ENCODE measurements at places on chromosomes 5 and 9.
A peak's percentile ranks its signal among the peaks of the same experiment; 100 is the strongest.

GRCh38 chr5:138077064-138077696, 6.7 kb upstream of the WNT8A start:
- DNase-seq: peak; percentile 72

- no peak for DNase-seq
Observed at GRCh38 chr9:94967482-94967881, 241.0 kb downstream of the AOPEP start.

DNA sequence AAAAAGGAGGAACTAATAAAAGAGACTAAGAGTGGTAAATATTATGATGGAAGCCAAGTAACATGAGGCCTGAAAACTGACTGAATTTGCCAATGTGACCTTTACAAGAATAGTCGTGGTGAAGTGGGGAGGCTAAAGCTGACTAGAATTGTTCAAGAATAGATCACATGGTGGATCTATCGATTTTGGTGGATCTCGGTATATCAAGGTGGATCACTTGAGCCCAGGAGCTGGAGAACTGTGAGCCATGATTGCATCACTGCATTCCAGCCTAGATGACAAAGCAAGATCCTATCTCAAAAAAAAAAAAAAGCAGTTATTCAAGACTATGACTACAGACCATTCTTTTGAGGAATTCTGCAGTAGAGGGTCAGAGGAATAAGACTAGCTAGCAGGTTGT, 15.1 kb downstream of the ERMP1 start:
- DNase-seq: peak; percentile 79

GRCh38 chr9:114372921-114373448, 14.8 kb downstream of the AKNA start:
- DNase-seq: no peak

GRCh38 chr9:4654084-4654483, 8.0 kb upstream of the PLPP6 start:
- no peak for DNase-seq

GRCh38 chr9:84322828-84323227, 17.7 kb downstream of the SLC28A3 start:
- peak; percentile 77 for DNase-seq

DNA sequence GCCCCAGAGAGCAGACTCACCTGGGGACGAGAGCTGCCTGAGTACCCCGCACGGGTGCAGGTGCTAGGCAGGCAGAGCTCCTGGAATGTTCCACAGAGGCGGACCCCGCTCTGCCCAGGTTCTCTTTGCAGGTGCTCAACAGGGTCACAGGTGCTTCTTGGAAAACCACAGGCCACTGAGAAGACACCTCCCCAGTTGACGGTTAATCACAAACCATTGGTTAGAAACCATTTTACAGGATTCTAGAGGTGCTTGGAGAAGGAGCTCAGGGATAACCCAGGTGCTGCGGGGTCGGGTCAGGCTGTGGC, 17.3 kb upstream of the SLC6A19 start:
- no peak for DNase-seq

- DNase-seq: no peak
Observed at GRCh38 chr5:58451732-58452565, 7.9 kb downstream of the PLK2 start.

DNA sequence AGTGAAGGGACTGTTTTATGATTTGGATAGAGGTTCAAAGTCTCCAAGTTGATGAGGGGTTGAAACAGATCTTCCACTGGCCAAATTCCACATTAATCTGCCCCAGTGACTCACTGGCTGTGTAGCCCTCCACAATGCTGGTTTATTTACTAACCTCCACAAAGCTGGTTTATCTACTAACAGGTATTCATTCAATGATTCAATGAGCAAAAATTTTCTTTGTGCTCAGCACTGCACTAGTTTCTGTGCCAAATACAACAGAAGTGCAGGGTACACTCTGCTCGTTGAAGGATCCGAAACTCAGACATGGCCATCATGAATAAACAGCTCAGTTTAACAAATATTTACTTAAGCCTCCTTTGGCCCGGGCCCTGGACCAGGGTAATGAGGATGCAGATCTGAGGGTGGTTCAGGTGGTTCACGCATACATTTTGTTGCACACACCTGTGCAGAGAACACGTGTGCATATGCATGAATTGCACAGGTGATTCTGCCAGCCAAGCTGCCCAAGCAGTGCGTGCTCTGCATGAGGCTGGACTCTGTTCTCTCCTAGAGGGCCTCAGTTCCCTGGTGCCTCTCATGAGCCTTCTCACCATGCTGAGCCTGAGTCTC, 71.0 kb downstream of the SH3PXD2B start:
- DNase-seq: peak; percentile 99

DNA sequence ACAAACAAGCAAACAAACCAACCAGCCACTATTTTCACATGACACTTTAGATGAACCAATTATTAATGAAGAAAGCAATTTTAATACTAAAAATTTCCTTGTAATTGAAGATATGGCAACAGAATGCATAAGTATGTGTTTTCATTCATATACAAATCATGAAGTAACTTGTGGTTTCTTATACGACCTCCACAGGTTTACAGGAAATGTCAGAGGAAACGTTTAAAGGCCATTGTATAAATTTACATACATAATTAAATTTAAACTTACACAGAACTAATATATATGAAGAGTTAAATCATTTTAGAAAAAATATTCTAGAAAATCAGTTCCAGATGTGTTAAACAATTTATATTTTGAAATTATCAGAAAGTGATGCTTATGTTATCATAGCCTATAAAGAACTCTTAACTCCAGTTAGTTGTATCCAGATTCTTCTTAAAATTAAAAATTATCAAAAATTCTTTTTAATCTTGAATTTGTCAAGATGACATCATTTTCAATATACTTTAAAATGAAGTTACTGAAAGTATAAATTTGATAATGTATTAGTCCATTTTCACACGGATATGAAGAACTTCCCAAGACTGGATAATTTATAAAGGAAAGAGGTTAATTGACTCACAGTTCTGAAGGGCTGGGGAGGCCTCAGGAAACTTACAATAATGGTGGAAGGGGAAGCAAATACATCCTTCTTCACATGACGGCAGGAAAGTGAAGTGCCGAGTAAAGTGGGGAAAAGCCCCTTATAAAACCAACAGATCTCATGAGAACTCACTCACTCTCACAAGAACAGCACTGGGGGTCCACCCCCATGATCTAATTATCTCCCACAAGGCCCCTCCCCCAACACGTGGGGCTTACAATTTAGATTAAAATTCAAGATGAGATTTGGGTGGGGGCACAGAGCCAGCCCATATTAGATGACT, 192.0 kb downstream of the PIK3R1 start:
- DNase-seq: no peak

DNA sequence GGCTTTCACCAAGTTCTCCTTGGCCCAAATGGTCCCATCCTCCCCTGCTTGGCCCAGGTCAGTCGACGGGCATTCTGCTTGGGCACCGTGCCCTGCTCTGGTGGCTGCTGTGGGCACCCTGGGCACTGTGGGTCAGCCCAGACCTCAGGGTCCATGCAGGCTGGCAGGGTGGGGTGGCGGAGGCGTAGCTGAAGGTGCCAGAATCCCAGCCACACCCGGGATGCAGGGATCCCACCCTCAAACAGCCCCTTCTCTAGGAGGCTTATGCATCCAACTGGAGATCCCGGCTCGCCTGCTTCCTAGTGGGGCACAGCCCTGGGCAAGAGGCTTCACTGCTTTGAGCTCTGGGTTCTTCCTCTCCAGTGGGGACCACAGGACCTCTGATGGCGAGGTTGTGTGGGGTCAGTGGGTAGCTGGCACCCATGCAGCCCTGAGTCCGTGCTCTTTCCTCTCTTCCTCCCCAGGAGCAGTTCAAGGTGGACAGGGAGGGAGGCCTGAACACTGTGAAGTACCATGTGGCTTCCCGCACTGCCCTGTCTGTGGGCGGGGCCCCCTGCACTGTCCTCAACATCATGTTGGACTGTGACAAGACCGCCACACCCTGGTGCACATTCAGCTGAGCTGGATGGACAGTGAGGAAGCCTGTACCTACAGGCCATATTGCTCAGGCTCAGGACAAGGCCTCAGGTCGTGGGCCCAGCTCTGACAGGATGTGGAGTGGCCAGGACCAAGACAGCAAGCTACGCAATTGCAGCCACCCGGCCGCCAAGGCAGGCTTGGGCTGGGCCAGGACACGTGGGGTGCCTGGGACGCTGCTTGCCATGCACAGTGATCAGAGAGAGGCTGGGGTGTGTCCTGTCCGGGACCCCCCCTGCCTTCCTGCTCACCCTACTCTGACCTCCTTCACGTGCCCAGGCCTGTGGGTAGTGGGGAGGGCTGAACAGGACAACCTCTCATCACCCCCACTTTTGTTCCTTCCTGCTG, 9.4 kb downstream of the B4GALT7 start:
- no peak for DNase-seq

GRCh38 chr9:19471737-19472648, 63.2 kb downstream of the ACER2 start:
- DNase-seq: peak; percentile 73

GRCh38 chr5:25488119-25488518, 843.3 kb upstream of the CDH10 start:
- peak; percentile 7 for DNase-seq

GRCh38 chr5:97553604-97554452, 370.8 kb upstream of the RIOK2 start:
- no peak for DNase-seq

DNA sequence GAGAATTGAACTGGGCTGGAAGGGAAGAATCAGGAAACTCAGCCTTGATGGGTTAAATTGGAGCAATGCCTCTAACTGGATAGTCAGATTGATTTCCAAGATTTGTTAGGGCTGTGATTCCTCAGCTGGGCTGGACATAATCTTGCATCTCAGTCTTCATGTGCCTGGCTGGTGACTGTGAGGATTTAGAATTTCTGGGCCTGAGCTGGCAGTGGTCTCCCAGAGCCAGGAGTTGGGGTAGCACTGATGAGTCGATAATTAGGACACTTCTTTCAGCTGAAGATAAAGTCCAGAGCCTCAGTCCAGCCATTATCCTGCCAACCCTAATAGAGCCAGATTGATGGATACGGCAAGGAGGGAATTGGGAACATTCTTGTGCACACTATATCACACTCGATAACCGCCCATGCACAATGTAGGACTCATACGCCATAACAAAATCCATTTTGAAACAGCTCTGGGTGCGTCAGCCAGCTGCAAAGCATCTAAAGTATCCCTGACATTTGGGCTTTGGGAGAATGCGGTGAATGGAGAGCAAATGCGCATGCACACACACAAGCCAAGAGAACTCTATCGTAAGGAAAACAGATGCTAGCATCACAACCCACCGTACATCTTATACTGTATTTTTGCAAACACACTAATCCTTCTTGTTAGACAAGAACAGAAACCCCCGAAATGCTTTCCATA, 405.1 kb upstream of the KLF4 start:
- no peak for DNase-seq

DNA sequence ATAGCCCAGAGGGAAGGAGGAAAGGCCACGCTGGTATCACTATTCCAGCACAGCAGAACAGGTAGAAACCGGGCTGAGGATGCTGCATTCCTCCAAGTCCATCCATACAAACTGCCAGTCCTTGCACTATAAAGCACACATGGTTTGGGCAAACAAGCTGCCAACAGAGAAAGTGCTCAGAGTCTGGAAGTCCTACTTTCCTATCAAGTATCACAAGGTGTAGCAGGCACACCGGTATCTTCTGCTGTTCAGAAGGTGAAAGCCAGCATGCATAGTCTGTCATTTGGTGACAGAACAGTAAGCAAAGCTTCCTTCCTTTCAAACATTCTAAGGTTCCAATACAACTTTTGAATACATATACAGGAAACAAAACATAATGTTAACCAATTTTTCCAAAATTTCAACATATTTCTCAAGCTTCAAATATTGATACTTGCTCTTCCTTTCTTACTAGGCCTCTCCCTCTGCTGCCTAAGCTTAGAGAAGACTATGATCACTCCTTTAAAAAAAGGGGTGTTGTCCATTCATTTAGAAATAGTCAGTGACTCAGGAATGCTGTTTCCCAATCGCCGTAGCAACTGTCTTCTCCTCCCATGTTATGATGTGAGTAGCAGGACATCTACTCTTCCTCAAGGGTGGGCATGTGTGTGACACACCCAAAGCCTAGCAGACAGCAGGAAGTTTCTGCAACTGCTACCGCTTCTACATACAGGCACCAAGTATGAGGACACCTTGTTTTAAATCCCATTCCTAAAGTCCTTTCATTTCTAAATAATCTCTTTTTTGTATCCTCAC, 14.7 kb downstream of the DIAPH1 start:
- peak; percentile 90 for DNase-seq

- no peak for DNase-seq
Observed at GRCh38 chr5:62342476-62342837, 36.5 kb downstream of the KIF2A start.

DNA sequence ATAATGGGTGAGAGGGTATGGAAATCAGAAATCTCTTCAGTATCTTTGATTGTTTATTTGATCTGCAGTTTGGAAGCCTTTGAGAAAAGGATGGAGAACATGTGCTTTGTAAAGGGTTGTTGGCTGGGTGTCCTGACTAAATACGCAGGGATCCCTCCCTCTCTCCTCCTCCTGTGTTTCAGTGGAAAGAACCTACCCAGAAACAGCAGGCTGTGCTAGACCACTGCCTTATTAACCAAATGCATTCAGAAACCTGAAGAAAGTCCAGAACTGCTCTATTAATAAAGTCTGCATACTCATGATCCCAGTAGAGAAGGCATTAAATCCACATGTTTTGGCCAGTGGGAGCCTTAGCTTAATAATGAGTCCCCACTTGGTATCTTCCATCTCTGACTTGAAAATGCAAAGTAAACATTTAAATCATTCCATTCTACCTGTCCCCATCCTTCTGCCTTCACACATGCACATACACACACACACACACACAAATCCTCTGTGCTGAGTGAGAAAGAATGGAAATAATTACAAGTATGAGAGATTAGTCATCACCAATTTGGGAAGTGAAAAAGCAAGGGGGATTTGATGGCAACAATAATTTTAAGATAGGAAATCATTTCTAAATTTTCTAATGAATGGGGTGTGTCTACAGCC, 10.0 kb upstream of the LECT2 start:
- no peak for DNase-seq

DNA sequence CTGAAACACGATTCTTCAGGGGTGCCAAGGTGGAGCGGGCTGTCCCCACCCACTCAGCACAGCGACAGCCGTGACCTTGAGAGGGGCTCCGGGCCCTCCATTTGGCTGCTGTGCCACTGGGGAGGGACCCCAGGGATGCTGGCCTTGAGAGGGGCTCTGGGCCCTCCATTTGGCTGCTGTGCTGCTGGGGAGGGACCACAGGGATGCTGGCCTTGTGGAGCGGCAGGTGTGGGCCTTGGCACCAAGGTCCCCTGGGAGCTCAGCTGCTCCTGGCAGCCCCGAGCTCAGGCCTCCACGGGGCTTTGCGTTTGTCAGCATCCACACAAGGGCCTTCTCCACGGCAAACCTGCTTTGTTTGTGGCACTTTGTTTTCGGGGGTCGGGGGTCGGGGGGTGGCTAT, 137.6 kb upstream of the LPCAT1 start:
- no peak for DNase-seq

DNA sequence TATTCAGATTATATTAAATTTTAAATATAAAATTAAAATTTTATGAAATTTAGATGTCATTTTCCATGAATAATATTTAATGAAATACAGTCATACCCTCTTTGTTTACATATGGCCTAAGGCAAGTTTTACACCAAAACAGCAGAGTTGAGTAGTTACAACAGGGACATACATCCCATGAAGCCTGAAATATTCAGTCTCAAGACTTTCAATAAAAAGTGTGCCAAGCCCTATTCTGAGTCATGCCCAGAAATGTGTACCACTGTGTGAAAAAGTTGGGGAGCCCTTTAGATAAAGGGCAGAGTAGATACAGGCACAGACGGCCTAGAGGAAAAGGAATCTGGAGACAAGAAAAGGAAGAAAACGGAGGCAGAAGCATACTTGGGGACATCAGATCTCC, 261.3 kb downstream of the SGCD start:
- DNase-seq: no peak

GRCh38 chr5:36651761-36652685, 45.6 kb downstream of the SLC1A3 start:
- DNase-seq: no peak

GRCh38 chr9:124099860-124100259, 88.3 kb downstream of the LHX2 start:
- no peak for DNase-seq
